ENCODE measurements at places on chromosomes 3 and 15.

DNA sequence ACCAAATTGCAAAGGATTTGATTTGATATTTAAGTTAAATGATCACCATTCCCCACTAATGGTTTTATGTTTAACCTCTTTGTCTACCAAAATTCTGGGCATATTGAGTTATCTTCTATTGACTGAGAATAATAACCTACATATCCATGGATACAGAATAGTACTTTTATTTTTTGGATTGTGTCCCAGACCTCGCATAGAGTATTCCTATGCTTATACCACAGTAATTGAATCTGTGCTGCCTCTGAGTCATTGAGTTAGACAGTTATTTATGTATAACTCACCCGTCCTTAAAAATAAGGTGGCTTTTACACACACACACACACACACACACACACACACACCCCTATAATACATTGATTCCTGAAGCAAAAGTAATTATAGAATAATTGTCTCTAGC is 690.1 kb upstream of the BCHE start:
- DNase-seq, result peak; percentile 16

GRCh38 chr3:196344663-196345062 is 6.5 kb upstream of the TM4SF19 start:
- no peak for DNase-seq

GRCh38 chr15:60389261-60390077 is 8.3 kb downstream of the ANXA2 start:
- DNase-seq, result no peak

GRCh38 chr15:62933386-62933785 is 109.2 kb upstream of the TPM1 start:
- DNase-seq, result no peak

- no peak for DNase-seq
Measured at GRCh38 chr3:57981483-57982087, 26.6 kb upstream of the FLNB start.
